ENCODE measurements at places on chromosomes 3 and 15. TPM values are rescaled to one million over a fixed set of nuclear protein-coding genes. Genes with fewer than 3 reads are reported as not detected.

DNA sequence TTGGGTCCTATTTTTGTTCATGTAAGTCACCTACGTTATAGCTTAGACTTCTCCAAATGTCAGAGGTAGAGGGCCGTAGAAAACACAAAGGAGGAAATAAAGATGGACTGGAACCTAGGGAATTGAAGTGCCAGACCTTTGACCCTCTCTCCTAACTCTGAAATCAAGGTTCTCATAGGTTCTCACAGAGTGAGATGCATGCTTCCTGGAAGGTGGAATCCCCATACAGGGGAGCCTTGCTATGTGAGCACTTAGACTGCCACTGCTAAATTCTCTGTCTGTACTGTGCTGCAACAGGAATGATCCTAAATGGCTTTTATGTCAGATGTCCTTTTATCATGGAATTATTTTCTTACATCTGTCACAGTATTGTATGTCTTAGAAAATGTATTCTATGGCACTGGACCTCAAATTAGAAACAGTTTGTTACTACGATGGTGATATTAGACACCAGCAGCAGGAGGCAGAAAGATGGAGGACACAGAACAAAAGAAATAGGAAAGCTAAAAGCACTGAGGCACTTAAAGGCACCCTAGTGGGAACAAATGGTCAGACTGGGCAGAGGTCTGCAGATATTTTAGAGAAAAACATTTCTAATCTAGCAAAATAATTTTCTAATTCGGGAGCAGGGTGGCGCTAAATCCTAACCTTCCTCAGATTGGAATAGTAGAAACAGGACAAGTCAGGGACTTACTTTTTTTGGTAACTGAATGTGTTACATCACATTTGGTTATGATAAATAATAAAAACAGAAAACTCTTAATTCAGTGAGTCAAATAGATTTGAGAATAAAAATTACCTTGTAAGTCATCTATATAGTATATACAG lies 60.2 kb upstream of the CDAN1 start:
- H3K36me3 ChIP-seq: no peaks in the 10 kb centered on the region
- H3K27me3 ChIP-seq: no peaks in the 10 kb centered on the region
- no peak overlapping the region for H3K27ac ChIP-seq
- H3K4me3 ChIP-seq: no peak overlapping the region

DNA sequence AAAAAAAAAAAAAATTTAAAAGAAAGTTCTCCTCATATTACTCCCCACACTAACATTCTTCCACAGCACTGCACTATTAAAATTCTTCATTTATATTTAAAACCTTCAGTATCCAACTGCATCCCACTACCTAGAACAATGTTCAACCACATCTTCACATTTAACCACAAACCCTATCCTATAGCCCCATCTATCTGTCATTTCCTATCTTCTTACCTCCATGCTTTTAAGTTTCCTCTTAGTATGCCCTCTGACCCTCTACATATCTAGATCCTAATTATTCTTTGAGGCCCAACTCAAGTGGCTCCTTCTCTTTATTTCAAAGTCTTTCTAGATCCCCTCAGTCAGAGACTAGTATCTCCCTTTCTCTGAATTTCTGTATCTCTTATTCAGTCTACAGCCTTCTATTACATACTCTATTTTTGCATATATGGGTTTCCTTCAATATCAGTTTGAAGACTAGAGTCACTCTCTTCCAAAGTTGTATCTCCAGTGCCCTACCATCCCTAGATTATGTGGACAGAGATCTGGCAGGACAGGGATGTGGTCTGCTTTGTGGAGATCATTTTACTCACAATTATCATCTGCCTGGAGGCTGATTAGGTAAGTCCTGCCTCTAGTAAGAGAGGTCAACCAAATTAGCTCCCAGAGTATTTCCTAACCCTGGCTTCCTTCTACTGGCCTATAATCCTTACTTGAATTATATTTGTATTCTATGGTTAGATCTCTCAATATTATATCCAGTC lies 1.4 kb downstream of the CIAO2A start:
- H3K4me3 ChIP-seq: no peak overlapping the region
- peaks cover 79% of the 10 kb centered on the region for H3K4me1 ChIP-seq

GRCh38 chr15:89346516-89347231 lies 12.1 kb upstream of the POLG start:
- no peaks in the 10 kb centered on the region for H3K36me3 ChIP-seq
- H3K27ac ChIP-seq: no peak overlapping the region
- no peaks in the 10 kb centered on the region for H3K4me1 ChIP-seq
- no peak overlapping the region for H3K4me3 ChIP-seq
- no peak for DNase-seq

- no peak for DNase-seq
- no peaks in the 10 kb centered on the region for H3K27me3 ChIP-seq
- peaks cover 13% of the 10 kb centered on the region for H3K4me1 ChIP-seq
- no peaks in the 10 kb centered on the region for H3K36me3 ChIP-seq
Observed at GRCh38 chr15:92101708-92102394, 248.3 kb downstream of the SLCO3A1 start.

GRCh38 chr15:62591842-62592838 lies 427.1 kb upstream of the C2CD4B start:
- no peak for DNase-seq
- no peaks in the 10 kb centered on the region for H3K36me3 ChIP-seq
- H3K27me3 ChIP-seq: no peaks in the 10 kb centered on the region

- H3K4me1 ChIP-seq: peaks cover 8% of the 10 kb centered on the region
- H3K36me3 ChIP-seq: no peaks in the 10 kb centered on the region
- DNase-seq: no peak
- H3K27ac ChIP-seq: no peak overlapping the region
- H3K4me3 ChIP-seq: no peak overlapping the region
Observed at GRCh38 chr3:134296616-134297015, 46.0 kb upstream of the RYK start.

DNA sequence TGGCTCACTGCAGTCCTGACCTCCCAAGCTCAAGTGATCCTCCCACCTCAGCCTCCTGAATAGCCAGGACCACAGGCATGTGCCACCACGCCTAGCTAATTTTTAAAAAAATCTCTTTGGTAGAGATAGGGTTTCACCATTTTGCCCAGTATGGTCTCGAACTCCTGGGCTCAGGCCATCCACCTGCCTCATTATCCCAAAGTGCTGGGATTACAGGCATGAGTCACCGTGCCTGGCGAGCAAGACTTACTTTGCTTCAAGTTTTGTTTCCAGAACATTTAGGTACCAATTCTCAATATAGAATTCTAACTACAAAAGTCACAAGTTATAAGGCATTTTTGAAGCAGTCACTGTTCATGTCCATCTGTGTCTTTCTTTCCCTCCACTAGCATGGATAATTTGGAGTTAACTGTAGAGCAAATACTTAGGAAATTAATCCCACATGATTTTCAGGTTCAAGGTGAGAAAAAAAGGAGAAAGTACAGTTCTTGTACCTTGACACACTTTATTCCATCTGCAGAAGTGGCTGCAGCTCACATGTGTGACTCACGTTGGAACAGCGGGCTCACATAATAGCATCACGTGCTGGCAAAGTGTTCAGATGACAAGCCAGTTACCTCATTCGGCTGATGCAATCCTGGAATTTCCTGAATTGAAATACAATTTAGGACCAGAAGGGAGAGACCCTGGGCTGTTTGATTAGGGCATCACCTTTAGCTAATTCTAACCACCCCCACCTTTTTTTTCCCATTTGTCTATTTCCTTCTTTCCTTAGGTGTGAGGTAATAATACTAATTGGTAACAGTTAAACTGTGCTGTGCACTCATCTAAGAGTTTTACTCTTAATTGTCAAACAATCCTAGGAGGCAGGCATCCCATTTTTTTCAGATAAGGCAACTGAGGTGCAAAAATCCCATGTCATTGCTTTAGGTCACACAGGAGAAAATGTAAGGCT lies 46.9 kb upstream of the NEDD4 start:
- no peak overlapping the region for H3K4me3 ChIP-seq
- H3K27me3 ChIP-seq: no peaks in the 10 kb centered on the region
- H3K4me1 ChIP-seq: no peaks in the 10 kb centered on the region
- no peak overlapping the region for H3K27ac ChIP-seq
- no peak for DNase-seq

DNA sequence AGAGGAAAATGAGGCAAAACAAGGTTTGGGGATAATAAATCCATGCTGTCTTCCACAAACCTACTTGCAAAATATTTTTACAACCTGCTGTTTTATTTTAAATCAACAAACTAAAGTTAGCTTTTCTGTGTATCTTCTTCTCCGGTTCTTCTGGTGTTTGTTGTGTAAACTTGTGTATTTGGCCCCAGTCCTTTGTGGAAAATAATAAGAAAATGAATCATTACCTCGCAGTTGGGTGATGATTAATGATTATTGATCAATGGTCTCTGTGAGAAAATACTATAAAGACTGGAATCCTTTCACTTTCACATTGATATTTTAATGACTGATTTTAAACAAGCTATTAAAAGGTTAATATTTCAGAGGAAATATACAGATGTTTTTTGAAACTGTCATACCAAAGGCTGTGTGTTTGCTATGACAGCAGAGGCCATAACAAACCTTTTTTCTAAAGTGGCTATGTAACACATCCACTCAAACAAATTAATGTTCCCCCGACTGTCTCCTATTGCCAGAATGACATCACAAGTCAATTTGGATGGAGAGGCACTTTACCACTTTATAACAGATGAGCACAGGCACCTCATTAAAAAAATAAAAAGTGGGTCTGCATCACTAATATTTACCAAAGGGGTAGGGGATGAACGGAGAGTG lies 152.5 kb downstream of the MEX3B start:
- no peak for DNase-seq
- H3K4me3 ChIP-seq: no peak overlapping the region
- no peaks in the 10 kb centered on the region for H3K36me3 ChIP-seq
- no peaks in the 10 kb centered on the region for H3K27me3 ChIP-seq
- no peak overlapping the region for H3K27ac ChIP-seq

DNA sequence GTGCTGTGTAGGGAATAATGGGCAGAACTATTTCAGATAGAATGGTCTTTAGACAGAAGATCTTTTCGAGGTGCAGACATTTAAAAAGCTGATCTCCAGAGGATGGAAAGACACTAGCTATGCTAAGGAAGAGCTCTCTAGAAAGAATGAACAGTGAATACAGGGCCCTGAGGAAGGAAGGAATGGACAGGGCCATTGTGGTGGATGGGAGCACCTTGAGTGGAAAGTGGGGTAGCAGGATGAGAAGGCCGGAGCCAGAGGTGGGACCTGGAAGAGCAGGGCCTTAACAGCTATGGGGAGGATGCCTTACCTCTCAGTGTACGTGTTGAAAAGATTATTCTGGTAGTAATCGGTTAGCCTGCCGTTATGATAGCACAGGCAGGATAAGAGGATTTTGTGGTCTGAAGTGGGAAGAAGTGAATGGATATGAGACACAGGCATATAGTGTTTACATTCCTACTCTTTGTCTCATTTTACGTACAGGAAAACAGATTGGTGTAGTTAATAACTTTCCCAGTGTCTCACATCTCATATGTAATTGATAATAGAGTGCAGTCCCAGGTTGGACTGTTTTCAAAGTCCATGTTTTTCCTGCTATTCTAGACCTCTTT lies 172.4 kb downstream of the KLHL25 start:
- peaks cover 2% of the 10 kb centered on the region for H3K36me3 ChIP-seq
- no peaks in the 10 kb centered on the region for H3K27me3 ChIP-seq
- no peak overlapping the region for H3K27ac ChIP-seq
- no peak overlapping the region for H3K4me3 ChIP-seq

- H3K27me3 ChIP-seq: no peaks in the 10 kb centered on the region
- no peaks in the 10 kb centered on the region for H3K4me1 ChIP-seq
- H3K4me3 ChIP-seq: no peak overlapping the region
- DNase-seq: no peak
- no peaks in the 10 kb centered on the region for H3K36me3 ChIP-seq
Observed at GRCh38 chr15:43525131-43525530, 7.7 kb downstream of the MAP1A start.

DNA sequence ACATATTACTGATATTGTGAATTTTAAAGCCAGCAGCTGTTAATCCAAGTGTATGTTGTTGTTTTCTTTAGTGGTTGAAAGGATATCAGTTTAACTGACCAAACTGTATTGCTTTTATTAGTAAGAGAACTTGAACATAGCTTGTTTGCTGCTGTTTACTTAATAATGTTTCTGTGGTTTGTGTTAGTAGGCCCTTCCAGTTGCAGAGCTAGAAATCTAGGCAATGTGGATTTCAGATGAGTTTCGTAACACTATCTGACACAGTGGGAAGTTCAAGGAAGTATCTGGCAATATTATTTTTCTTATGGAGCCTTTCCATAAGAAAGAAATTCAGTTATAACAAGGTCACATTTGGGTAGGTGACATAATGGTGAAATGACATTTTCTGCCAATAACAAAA lies 18.5 kb downstream of the ZNF609 start:
- H3K4me1 ChIP-seq: peaks cover 4% of the 10 kb centered on the region
- no peak overlapping the region for H3K27ac ChIP-seq
- H3K27me3 ChIP-seq: no peaks in the 10 kb centered on the region
- DNase-seq: no peak

DNA sequence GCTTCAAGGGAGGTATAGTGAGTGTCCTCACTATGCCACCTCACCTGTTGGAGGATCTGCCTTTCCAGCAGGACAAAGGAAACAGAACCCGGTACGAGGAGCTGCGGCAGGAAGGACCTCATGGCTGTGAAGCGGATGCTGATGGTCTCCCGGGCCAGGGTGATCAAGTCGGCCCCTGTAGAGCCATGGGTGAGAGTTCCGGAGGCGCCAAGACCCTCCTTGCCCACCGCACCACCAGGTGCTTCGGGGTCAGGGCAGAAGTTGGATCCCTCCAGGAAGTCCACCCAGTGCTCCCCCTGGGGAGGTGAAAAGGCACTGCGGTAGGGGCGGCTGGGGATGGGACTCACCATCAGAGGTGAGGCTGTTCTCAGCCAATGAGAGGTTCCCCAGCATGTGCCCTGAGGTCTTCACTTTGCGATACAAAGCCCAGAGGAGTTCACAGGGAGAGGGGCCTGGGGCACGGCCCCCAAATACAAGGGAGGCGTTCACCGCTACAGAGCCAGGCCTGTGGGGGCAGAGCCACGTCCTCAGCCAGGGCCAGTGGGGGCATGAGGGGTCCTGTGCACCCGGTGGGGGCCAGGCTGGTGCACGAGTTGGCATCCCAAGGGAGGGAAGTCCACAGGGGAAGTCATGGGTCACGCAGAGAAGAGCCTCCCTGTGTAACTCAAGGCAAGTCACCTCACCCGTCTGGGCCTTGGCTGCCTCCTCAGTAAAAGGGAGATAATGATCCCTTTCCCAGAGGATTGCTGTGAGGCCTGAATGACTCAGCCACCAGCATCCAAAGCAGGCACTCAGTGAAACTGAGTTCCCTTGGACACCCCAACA lies 27.7 kb downstream of the C15orf39 start:
- peaks cover 8% of the 10 kb centered on the region for H3K27me3 ChIP-seq
- H3K4me3 ChIP-seq: no peak overlapping the region

GRCh38 chr15:99057020-99057419 lies 47.9 kb upstream of the SYNM start:
- no peak for DNase-seq
- peaks cover 15% of the 10 kb centered on the region for H3K27me3 ChIP-seq
- H3K27ac ChIP-seq: no peak overlapping the region

- no peaks in the 10 kb centered on the region for H3K36me3 ChIP-seq
- no peak overlapping the region for H3K4me3 ChIP-seq
- peaks cover 3% of the 10 kb centered on the region for H3K27me3 ChIP-seq
Observed at GRCh38 chr3:66195347-66195783, 25.4 kb upstream of the SLC25A26 start.

- H3K4me1 ChIP-seq: peaks cover 7% of the 10 kb centered on the region
- H3K27ac ChIP-seq: no peak overlapping the region
- DNase-seq: peak; percentile 51
- no peaks in the 10 kb centered on the region for H3K36me3 ChIP-seq
- no peaks in the 10 kb centered on the region for H3K27me3 ChIP-seq
Observed at GRCh38 chr3:71955240-71956068, 170.5 kb upstream of the PROK2 start.

Gene SEMA3B
- total RNA-seq: 0.34 TPM

Gene SYNPR
- total RNA-seq: not detected

Gene BFSP2
- 1.6 TPM for total RNA-seq

Gene EFHB
- 0.90 TPM for total RNA-seq

Gene SLC22A14
- total RNA-seq: not detected

Gene MEGF11
- not detected for total RNA-seq

Gene CPNE9
- total RNA-seq: 1.2 TPM
